Central memory CD4-positive, alpha-beta T cell (primary cell): ENCODE measurements at places on chromosomes 2 and 18.

DNA sequence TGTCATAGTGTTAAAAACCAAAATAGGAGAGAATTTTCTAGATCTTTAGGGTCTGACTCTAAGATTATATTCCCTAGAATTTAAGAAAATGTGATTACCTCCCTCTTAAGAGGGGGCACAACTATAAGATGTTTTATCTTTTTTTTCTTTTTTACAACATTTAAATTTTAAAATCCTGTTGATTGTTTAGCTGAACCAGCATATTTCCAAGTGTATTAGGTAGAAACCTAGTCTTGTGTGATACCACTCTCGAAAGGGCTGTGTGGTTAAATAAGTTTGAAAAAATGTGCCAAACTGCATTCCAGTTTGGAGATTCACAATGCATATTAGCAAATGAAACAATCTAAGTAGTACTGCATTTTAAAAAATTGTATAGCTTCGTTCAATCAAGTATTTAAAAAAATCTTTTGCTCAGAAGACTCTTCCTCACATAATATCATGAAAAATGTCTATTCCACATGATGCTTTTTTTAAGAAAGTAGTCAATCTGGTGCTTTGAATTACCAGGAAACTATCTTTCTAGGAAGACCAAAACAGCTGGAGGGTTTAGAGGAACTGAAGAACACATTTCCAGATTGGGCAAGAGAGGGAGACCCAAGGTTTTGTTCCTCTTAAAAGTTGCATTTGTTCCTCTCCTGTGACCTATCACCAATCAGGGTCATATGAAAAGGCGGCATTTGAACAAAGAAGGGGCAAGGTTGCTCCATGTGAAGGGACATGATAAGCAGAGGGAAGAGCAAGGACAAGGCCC, 98.8 kb downstream of the DPP4 start:
- no peak for DNase-seq

GRCh38 chr2:54456612-54457322, 640 bp downstream of the SPTBN1 start:
- no peak for DNase-seq

DNA sequence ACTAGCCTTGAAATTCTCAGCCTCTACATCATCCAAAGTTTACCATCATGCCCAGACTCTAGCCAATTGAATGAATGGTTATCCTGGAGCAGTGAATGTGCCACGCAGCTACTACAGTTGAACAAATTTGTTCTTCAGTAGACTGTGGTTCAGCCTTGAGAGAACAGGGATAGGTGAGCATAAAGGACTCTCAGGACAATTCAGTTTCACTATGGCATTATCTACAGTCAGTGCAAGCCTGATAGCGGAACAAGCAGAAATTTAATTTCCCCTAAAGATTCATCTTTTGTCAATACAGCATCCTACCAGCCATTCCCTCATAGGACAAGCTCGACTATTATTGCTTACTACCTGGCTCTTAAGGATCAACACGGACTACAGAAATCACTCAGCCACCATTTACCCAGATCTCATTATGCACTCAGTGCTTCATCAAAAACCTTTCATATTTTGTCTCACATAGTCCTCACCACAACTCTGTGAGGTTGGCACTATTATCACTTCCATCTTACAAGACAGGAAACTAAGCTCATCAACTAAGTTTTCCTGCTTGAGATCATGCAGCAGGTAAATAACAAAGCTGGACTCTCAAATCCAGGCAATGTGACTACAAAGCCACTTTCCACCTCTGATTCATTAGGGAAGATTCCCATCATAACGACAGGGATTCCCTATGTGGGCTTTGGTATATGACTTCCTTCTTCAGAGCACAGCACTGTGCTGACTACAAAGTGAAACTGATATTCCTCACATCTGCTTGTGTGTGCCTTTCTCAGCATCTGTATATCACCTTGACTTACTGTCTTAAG, 181.5 kb upstream of the ACVR2A start:
- DNase-seq = peak; percentile 63

GRCh38 chr2:172998547-172999272, 76.9 kb upstream of the MAP3K20 start:
- no peak for DNase-seq

DNA sequence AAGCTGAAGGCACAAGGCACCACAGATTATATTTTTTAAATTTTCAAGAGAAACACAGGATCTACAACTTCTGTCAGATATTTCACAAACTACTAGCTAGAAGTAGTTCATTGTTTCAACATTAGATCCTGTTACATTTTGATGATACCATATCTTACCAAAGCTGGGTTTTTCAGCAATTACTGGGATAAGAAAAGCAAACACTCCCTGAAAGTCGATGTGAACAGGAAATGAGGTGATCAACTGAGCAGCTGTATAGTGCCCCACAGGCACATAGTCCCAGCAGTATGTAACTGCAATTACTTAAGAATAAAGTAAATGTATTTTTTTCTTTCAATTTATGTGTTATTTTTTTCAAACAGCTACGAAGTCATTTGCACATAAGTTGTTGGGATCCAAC, 103.5 kb downstream of the DNER start:
- DNase-seq = no peak

DNA sequence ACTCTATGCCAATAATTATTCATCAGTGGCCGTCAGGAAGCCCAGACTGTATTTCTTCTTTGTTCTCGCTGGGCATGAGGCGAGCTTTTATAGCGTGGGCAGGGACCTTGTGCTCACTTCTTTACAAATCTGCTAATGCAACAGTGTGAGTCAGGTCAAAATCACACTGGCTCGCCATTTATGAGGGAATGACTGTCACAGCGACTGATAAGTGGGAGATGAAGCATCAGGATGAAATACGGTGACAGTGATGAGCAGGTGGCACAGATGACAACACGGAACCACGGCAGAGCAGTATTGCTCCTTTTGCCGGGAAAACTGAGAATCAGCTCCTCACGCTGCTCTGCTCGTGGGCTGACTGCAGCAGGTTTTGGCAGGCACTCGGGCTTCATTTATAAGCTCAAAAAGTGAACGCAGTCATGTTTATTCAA, 20.5 kb downstream of the TYMS start:
- no peak for DNase-seq

GRCh38 chr2:48358982-48359381, 171.0 kb upstream of the STON1 start:
- no peak for DNase-seq

DNA sequence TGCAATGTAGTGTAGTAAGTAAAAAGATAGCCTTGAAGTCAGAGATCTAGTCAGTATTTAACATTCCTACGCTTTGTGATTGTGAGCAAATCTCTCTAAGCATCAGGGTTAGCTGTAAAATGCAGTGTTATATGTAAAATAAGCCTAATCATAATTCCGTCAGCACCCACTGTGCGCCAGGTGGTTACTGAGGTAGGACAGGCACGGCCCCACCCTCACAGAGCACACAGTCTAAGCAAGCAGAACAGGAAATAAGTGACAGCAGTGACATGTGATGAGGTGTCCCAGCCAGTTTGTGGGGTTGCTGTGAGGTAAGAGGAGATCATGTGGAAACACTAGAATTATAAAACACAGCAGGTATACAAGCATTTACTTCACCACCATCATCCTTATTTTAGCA, 267.1 kb downstream of the ICOS start:
- no peak for DNase-seq

- DNase-seq = no peak
Measured at GRCh38 chr2:47964722-47965434, 58.6 kb upstream of the FBXO11 start.

DNA sequence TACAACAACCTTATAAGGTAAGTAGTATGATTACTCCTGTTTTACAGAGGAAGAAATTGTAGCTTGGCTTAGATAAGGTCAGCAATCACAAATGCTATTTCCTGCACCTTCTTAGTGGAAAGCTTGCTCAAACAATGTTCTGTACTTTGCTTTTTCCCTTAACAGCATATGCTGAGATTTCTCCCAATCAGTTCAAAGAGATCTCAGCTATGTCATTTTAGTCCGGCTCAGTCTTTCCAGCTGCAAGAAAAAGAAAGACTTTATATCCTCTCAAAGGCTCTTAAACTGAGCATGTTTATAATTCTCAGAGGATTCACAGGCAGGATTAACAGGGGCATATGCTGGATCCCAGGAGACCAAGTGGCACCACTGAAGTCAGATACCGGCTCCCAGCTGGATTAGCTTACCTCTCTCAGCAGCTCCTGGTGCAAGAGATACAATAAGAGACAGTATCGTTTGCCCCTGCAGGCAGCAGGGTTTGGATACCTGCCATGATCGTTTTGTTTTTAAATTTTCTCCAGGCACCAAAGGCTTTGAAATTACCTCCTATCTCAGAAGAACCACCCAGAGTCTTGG, 29.5 kb downstream of the KIAA2012 start:
- no peak for DNase-seq

DNA sequence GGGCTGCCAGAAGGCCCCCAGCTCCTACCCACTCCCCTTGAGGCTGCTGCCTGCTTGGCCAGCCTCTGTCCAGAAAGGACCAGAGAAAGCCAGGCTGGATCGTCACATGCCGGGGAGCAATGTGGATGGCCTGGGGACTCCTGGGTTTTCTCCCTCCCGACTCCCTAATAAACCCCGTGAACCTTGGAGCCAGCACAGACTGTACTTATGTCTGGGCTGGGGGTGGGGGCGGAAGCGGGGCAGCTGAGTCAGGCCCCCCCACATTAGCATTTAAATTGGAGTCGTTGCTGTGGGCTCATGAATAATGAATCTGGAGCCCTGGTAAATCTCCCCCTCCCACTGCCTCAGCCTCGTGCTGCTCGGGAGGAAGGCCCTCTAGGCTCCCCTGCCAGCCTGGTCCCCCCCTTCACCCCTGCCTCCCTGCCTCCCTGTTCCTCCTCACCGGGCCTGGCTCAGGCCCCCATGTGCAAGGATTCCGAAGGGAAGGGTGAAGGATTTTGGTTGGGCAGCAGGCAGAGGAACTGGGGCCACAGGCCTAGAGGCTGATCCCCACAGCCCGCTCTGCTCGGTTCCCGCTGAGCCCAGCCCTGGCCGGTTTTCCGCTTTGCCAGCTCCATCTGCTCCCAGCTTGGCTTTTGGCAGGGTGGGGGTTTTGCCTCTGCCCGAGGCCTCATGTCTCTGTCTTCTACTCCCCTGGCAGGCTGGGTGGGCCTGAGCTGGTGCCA, 7.3 kb upstream of the ASIC4 start:
- DNase-seq = no peak

DNA sequence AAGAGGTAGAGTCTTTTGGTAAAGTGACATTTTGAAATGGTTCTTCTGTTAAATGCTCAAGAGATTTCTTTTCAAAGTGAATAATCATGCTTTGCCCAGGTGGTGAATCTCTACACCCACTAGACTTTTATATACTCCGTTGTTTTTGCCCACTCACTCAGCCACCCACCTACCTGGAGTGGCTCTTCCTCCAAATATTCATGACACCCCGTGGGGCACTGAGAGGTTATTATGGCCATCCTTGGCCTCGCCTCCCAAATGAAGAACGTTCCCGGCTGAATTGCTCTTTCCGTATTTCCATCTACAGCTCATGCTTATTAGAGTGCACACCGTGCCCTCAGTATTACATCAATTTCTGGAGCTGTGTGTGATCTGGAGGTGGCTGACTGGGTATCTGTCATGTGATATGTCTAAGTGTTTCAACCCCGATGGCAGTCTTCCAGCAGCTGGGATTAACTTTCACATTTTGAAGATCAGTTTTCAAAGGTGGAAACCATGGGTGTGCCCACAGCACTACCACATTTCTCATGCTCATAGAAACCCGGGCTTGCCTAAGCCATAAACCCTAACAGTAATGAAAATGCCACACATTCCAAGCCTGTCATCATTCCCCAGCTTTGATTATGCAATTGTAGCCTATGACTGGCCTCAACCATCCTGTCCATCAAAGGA, 406.6 kb upstream of the MMADHC start:
- no peak for DNase-seq

GRCh38 chr2:17636257-17636656, 95.8 kb downstream of the VSNL1 start:
- DNase-seq = no peak

DNA sequence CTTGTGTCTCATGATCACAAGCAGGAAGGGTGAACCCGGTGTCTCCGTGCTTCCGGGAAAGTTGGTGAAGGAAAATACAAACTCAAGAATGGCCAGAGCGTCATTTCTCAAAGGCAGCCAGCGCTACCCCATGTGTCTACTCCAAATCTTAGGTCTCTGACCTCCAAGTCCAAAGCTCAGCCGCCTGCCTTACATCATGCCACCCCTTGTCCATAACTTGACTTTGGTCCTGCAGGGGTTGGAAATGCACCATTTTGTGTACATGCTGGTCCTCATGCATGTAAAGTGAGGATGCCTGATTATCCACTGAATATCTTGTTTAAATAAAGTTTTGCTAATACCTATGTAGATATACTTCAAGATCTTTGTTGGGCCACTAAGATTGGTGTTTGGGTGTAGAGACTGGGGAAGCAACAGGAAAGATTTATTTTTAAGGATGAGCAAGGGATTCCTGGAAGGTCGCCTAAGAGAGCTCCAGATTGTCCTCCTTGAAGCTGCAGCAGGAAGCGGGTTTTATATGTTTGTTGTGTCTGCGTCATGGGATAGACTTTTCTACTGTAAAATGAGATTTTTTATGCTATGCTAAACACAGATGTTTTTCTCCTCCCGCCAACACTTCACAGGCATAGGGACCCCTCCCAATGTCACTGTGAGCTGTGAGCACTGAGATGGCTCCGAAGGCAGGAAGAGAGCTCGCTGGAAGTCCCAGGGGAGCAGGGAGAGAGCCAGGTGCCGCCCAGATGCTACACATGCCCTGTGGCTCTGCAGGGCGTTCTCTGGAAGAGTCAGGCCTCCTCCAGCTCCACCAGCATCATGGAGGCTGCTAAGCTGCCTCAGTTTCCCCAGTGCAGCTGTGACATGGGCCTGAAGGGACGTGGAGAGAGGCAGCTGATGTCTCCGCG, 176.2 kb upstream of the HDAC4 start:
- no peak for DNase-seq

DNA sequence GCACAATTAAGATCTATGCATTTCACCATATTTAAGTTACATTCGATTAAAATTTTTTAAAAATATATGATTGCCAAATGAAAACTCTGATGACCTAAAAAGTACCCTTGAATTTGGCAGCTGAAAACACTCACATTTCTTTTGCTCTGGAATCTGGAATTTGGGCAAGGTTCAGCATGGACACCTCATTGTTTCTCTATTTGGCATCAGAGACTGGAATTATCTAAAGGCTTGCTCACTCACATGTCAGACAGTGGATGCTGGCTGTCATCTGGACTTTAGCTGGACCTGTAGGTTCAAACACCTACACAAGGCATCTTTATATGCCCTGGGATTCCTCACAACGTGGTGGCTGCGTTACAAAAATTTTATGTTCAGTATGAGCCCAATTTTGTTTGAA, 16.1 kb downstream of the MBOAT2 start:
- DNase-seq = no peak

- no peak for DNase-seq
Measured at GRCh38 chr2:57177176-57177575, 869.4 kb upstream of the VRK2 start.
